ENCODE measurements at places on chromosomes 7 and 10.

DNA sequence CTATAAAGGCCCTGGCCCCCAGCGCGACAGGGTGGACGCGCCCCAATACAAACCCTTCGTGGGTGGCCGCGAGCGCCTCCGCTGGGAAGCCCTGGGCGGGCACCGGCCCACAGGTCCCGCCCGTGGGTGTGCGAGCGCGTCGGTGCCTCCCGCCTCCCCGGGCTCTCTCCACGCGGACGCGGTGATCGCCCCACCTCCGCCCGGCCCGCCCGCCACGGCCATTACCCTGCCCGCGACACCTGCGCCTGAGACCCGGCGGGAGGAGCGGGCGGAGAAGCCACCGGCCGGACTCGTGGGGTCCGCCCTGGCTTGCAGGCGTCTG is 81.2 kb downstream of the PAX2 start:
- DNase-seq: no peak

- DNase-seq: no peak
These were observed 208.8 kb downstream of the SEMA3A start for GRCh38 chr7:83985821-83986220.

- DNase-seq: no peak
These were observed 65.6 kb downstream of the UNCX start for GRCh38 chr7:1298051-1298930.

DNA sequence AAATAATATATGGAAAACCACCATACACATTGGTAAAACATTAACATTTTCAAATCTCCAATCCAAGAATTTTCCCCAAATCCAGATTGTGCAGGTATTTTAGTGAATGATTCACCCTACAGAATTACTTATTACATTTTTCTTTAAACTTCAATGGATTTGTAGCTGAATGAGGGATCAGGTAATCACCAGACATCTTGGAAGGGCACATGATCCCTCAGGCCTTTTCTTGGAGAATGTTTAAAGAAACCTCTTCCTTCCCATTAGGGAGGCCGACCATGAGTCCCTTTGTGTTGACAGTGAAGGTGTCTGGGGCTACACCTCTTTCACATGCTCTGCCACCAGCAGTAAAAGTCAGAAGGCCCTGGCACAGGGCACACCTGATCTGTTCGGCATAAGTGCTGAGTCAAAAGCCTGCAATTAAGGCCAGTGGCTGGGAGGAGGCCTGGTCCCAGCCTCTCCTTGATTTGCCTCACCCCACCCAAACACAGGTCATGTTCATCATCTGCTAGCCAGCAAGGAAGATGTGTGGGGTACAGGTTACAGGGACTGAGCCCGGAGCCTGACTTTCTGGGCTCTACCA is 207.7 kb downstream of the SNX10 start:
- DNase-seq: no peak

DNA sequence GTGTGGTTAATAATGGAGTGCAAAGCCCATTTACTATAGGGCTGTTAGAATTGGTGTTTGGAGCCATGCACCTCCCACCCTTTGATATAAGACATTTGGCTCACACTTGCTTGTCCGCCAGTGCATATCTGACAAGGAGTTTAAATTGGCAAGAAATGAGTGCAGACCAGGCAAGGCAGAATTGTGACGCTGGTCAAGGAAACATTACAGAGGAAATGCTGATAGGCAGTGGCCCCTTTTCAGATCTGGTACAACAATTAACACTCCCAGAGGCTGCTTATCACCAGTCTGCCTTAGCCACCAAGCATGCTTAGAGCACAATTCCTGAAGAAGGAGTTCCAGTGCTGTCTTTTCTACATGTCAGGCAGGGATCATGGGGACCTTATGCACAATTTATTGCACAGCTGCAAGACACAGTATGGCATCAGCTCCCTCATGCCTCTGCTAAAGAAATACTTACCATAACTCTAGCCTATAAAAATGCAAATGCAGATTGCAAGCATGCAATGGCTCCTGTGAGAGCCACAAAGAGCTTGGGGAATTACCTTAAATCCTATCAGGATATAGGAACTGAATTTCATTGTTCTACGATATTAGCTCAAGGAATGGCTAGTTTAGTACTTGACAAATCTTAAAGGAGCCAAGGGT is 35.2 kb downstream of the OR13A1 start:
- DNase-seq: no peak

GRCh38 chr10:79376078-79376628 is 28.9 kb downstream of the PPIF start:
- DNase-seq: no peak

- DNase-seq: no peak
These were observed 301.5 kb upstream of the CACNA2D1 start for GRCh38 chr7:82745117-82745516.

GRCh38 chr10:64261676-64262075 is 740.5 kb downstream of the REEP3 start:
- DNase-seq: no peak

GRCh38 chr10:76051007-76051936 is 619.8 kb downstream of the LRMDA start:
- DNase-seq: no peak

DNA sequence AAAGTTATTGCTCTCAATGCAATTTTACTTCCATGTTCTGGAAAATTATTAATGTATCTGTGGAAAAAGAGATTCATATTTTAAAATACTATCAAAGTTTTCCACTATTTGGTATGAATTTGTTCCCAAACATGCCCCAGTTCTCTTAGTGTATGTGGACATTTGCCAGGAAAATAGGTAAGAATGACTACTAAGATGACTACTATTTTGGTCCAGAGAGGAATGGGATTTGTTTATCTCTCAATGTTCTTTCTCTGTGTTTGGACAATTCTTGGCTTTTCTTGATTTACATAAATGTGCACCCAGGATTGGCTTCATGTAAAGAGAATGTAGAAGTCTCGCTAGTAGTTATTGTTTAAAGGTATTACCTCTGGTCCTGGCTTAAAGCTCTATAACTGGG is 60.3 kb upstream of the POT1 start:
- DNase-seq: no peak

Measured in stimulated activated CD4-positive, alpha-beta T cell treated with anti-CD3 and anti-CD28 coated beads, TNF-alpha, amount 100 ng/mL, for 1 hour (primary cell).